ENCODE measurements at places on chromosomes 6 and 20. TPM values are rescaled to one million over a fixed set of nuclear protein-coding genes. Genes with fewer than 3 reads are reported as not detected.

The PTCHD4 gene
- not detected for total RNA-seq

The C6orf52 gene
- not detected for total RNA-seq

DNA sequence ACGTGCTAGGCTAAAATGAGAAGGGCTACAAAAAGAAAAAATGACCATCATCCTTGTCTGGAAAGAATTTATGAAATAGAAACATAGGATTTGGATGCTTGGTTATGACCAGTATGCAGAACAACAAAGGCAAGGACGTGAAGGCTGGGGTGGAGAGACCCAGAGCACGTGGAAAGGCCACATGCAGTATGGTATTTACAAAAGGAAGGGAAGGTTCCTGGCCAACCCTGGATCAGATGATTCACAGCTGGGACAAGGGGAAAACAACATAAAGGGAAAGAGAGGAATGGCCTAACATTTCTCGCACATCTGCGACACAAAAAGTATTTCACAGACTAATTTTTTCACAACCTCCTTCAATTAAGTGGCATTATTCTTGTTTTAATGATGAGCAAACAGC lies 8.2 kb downstream of the STX7 start:
- no peak for DNase-seq

DNA sequence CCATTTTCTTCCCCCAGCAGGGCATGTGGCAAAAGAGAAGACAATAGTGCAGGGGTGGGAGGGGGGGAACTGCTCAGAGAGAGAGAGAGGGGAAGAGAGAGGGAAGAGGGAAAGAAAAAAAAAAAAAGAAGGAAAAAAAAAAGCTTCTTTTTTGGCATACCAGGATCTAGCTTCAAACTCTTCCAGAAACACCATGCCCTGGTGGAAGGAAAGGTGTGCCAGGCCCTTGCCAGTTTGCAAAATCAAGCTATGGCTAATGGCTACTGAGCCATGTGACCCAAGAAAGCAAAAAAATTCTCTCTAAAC lies 326 bp downstream of the ZMYND8 start:
- no peak for DNase-seq

- DNase-seq: peak; percentile 64
Observed at GRCh38 chr6:27237089-27237803, 10.3 kb upstream of the PRSS16 start.

DNA sequence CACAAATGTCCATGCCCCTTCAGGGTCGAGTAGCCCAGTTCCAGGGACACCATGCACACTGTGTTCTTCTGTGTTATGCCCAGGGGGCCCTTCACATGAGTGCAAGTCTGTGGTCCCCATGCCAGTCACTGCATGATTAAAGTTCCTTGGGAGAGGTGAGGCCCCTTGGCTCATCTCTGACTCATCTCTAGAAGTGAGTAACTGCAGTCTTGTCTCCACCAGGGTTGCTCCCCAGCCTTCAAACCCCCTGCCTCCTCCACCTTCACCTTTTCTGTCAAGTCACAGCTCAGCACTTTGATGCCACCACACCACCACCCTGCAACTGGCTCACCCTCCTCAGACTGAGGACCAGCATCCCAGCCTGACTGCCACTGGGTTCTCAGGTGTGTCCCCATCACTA lies 161.7 kb downstream of the UNC5CL start:
- no peak for DNase-seq
